BJ (cell line): ENCODE measurements at places on chromosomes 5 and 9.

- no peak for DNase-seq
Measured at GRCh38 chr9:35814106-35814840, 569 bp downstream of the HINT2 start.

DNA sequence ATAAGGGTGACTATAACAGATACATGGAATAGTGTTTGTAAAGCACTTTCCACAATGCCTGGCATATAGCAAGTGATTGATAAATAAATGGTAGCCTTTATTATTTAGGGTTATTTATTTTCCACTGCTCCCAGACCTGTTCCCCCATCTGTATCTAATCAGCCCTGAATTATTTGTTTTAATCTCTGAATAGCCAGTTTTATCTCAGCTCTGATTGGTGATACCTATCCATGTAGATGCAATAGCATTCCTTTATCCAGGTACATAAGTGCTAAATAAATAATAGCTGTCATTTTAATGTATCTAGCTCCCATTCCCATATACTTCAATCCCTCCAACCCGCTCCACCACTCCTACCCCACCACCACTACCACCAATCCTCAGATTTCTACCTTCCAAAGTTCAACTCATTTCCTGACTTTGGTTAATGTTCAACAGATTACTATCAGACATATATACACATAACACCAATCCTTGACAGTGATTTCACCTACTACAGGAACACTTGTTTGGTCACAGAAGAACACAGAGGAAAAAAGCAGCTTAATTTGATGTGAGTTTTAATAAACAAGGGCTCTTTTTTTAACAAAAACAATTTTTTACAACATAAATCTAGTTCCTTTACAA is 14.0 kb downstream of the PRKAA1 start:
- no peak for DNase-seq

DNA sequence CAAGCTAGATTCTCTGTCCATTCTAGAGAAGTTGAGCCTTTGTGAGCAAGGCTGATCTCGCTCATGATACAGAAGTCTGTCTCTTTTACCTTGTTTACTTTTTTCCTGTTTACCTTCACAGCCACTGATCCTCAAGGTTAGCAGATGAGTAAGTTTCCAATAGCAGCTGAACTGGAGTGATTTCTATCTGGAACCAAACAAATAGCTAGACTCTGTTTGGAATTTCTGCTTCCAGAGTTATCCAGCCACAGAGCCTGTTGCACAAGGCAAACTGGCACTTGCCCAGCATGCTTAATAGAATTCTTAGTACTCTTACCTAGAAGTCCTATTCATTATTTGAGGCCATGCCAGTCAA is 12.8 kb upstream of the PANK3 start:
- no peak for DNase-seq

DNA sequence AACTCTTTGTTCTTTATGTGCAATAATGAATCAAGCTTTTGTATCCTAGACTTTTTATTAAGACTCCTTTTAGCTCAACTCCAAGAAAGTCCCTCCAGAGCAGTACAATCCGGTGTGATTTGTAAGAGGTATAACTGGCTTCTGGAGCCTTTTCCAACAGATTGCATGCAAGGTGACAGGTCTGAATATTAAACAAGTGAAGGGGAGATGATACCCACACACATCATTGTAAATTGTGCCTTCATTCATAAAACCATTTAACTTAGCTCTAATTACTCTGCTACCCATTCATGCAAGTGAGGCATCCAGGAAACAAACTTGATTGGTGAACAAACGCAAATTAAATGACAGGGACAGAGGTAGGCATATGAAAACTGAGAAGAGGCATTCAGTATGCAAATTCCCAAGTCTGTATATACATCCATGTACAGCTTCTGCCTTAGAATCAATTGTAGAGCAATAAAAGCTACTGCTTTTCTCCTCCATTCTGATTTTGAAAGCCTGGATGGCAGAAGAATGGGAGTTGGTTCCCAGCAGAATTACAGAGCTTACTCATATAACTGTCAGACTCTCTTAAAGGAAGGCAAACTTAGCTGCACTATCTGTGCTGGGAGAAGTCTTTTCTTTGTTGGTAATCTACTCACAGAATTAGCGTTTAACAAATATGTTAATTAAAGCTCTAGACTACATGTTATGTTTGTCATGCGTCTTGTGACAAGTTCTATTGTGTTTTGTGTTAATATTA is 261.0 kb upstream of the CDH6 start:
- no peak for DNase-seq

DNA sequence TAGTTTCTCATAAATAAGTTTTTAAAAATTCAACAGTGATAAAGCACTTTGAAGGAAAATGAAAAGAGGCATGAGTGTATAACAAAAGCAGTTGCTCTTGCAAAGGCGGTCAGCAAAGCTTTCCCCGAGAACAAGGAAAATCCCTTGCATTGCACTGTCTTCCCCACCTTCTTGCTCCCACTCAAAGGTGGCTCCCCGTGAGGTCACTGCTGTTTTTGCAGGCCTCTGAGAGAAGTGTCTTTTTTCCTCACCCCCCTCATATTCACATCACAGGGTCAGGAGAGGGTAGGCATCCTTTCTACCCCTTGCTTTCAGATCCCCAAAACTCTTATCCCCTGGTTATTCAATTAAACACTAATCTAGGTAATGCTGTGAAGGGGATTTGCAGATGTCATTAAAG is 15.2 kb upstream of the SLC36A1 start:
- DNase-seq, result no peak

GRCh38 chr5:37889612-37890317 is 49.9 kb upstream of the GDNF start:
- DNase-seq, result peak; percentile 82
